ENCODE measurements at places on chromosomes 11 and 22.

DNA sequence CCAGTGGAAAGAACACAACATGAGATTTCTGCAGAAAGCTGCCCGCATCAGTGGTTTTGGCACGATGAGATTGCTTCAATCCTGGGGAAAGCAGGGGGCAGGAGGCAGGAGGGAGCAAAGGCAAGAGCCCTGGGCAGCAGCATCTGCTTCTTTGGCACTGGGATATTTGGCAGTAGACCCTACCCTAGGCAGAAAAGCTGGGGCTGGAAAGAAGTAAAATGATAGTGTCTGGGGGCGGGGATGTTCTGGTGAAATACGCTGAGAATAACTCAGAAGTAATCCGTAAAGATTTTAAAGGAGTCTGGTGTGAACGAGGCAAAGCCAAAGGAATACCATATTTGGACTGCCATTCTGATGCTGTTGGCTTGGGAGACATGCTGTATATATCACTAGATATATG is 62.0 kb downstream of the FAM76B start:
- DNase-seq, result no peak

GRCh38 chr11:74142624-74143023 is 28.2 kb downstream of the C2CD3 start:
- DNase-seq, result no peak

- DNase-seq, result no peak
Measured at GRCh38 chr11:36807871-36808270, 209.8 kb upstream of the RAG2 start.

- DNase-seq, result no peak
Measured at GRCh38 chr11:83292709-83293456, 6.7 kb upstream of the CCDC90B start.

DNA sequence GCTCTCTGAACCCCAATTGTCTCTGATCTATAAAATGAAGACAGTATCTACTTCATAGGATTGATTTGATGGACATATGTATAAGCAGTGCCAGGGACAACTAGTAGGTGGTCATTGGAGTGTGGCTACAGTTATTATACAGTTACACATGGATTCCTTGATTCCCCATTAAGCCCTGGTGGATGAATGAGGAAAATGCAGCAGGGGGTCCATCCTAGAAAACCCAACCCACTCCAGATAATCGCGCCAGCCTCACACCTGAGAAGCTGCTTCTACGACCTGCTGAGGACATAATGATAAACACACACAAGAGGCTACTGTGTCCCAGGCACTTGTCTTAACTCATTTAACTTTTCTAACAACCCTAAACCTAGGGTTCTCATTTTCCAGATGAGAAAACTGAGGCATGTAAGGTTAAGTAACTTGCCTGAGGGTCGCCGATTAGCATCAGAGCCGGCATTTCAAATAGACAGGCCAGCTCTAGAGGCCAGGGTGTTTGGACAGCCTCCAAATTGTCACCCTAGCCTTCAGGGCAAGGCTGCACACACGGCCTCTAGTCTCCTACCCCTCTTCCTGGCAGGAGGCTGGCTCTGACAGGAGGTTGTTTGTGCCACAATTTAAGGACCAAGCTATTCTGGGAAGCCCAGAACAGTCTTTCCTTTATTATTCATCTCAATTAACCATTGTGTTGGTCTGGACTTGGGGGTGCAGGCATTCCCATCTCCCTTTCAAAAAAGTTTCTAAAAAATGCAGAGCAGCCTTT is 3.8 kb upstream of the C11orf91 start:
- DNase-seq, result no peak

DNA sequence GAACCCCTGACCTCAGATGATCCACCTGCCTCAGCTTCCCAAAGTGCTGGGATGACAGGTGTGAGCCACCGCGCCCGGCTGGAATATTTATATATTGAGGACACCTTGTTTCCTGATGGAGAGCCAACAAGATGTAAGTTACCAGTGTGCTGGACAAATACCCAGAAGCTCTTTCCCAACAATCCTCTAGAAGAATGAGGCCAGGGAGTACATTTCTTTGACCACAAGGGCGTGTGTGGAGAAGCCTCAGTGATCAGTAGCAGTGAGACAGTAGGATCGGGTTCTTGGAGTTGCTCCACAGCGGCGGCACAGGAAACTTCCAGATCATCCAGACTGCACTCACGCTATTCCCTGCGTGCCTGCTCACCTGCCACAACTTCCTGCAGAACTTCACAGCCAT is 10.3 kb upstream of the POLA2 start:
- no peak for DNase-seq

DNA sequence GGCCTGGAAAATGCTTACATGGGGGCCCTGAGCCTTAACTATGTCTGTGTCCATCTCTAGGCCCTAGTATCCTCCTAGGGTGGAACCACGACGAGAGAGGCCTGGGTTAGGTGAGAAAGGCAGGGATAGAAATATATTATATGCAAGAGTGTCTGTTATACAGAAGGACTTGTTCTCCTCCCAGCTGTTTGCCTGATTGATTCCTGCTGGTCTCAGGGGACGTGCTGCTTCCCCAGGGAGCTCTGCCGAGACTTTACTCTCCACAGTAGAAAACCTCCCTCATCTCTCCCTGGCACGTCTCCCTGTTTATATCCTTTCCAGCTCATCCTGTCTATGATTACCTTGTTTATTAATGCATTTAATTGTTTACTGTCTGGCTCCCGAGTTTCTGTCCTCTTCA is 132.6 kb downstream of the MIAT start:
- no peak for DNase-seq

GRCh38 chr11:57380975-57381374 is at the start of gene PRG3:
TSS of gene PRG3 (minus strand) at chr11:57381150. CDS start at chr11:57380708, 442 bp downstream.
- DNase-seq, result no peak

DNA sequence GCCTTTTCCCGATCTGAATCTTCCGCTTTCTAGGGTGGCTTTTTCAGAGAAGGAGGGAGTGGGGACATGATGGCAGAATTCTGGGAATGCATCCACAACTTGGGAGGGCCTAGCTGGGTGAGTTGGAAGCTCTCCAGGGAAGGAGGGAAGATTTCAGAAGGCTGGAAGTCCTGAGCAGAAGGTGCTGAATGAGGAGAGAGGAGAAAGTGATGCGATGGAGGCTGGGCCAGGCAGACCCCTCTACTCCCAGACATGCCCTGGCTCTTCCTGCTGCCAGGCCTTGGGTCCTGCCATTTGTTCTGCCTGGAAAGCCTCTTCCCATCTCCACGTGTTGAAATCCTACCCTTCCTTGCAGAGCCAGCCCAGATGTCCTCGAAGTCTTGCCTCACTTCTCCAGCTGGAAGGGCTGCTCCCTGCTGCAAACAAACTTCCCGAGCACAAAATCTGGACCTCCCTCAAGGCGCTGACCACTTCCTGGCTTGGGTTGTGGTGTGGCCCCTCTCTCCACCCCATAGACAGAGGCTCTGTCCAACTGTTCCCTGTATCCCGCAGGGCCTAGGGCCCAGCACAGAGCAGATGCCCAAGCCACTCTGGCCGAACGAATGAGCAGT is 16.8 kb downstream of the LRRC32 start:
- no peak for DNase-seq

DNA sequence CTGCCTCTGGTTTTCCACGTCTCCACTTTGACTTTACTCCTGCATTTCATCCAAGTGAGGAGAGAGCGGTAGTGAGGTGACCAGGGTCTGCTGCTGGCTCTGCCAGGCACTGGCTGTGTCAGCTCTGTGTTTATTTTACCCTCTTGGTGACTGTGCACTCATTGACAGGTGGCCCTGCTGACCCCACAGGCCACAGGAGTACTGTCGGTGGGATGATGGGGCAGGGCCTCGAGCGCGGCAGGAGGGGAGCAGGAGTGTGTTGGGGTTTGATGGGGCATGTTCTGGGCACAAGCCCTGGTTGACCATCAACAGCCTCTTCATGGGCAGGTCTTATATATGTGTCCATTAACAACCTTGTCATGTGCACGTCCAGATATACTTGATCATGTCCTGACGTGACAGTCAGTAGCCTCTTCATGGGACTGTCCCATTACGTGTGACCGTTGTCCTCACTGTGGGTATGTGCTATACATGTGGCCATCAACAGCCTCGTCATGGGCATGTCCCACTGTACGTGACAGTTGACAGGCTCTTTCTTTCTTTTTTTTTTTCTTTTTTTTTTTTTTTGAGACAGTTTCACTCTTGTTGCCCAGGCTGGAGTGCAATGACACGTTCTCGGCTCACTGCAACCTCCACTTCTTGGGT is 31.4 kb upstream of the ACR start:
- DNase-seq, result no peak

DNA sequence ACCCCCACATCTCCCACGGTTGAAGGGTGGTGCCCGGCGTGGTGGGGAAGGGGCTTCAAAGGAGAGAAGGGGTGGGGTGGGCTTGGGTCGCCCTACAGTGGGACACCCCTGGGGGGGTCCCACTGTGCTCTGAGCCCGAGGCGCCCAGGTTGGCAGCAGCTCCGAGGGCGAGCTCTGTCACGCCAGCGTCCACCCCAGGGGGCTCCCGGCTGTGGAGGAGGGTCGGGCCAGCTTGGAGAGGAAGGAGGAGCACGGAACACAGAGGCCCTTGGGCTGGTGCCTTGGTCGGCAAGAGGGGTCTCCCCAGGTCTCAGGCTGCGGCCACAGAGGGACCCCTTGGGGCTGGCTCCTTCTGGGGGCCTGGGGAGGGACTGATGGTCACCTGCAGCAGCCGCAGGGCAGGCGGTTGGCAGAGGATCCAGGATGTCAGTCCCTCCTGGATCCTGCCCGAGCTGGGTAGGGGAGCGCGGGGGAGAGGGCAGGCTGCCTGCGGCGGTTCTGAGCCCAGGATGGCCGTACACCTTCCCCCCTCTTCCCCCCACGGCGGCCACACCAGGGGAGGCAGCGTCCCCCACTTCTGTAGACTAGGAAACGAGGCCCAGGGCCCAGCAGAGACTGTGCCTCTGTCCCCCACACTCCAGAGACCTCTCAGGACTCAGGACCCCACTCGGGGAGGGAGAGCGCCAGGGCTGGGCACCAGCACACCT is 788 bp downstream of the MUC6 start:
- no peak for DNase-seq

DNA sequence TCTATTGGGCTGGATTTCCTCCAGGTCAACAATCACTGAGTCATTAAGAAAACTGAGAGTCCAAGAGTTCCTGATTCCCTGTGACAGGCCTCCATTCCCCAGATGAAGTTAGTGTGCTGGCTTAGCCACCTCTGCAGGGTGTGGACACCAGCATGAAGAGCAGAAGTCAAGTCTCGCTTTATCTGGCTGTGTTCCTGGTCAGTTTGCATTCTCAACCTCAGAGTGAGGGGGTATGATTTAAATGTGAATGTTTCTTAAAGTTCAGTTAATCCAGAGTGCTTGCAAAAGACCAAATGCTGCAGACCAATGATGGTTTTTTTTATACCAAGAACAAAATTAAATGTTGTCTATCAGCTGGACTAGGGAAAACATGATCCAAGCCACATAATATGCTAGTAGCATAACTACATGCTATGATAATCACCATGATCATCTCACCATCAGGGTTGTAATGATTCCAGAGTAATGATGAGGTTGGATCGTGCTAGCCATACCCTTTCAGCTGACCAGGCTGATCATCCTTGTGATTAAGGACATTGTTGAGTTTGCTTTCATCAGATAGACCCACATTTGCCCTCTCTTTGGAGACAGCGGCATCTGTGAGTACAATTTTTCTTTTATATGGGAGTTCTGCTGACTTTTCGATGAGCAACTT is 145.8 kb upstream of the ARHGAP20 start:
- DNase-seq, result no peak

GRCh38 chr22:50114221-50115021 is 24.6 kb downstream of the MOV10L1 start:
- DNase-seq, result no peak

DNA sequence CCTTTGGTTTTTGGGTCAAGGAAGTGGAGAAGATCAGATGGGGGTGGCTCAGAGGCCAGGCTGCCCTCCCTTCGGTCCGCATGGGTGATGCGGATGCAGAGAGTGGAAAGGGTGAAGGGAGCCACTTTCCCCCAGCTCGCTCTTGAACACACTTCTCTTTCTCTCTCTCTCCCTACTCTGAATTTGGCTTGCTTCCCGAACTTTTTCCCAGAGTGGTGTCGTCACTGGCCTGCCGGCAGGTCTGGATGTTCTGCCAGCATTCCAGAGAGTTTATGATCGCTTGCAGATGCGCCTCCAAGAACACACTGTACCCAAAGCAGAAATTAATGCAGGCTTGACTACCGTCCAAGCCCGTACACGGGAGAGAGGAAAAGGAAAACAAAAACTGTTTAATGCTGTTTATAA is 103.2 kb downstream of the ZBTB16 start:
- DNase-seq, result no peak

DNA sequence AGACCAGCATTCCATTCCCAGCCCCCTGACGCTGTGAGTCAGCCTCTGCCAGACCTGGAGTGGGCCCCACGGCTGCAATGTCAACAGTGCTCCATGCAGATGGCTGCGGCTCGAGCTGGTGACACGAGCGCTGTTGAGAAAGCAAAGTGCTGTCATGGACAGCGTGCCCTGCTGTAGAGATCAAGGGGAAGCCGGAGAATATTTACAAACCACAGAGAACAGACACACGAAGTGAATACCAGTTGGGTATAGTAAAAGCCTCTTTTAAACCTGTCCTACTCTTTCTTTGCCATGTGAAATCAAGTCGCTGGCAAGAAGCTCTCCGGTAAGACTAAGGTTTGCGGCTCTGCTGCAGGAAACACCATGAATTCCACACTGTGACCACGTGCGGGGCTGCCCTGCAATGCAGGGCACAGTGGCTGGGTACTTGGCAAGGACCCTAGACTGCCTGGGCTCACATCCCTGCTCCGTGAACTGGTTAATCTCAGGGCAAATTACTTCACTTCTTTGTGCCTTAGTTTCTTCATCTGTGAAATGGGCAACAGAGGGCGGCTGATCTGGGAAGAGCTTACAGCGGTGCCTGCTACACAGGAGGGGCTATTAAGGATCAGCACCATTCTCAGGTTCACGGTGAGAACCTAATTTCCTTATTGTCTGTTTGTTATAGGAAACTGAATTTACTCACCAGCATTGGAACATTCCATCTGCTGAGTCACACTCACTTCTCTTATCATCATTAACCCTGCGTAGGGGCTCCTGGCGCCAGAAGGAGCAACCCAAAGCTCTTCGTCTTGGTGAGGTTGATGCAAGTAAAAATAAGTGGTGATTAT is 27.8 kb upstream of the ELFN2 start:
- DNase-seq, result no peak

- no peak for DNase-seq
Measured at GRCh38 chr11:132942611-132943356, 589.5 kb downstream of the OPCML start.

DNA sequence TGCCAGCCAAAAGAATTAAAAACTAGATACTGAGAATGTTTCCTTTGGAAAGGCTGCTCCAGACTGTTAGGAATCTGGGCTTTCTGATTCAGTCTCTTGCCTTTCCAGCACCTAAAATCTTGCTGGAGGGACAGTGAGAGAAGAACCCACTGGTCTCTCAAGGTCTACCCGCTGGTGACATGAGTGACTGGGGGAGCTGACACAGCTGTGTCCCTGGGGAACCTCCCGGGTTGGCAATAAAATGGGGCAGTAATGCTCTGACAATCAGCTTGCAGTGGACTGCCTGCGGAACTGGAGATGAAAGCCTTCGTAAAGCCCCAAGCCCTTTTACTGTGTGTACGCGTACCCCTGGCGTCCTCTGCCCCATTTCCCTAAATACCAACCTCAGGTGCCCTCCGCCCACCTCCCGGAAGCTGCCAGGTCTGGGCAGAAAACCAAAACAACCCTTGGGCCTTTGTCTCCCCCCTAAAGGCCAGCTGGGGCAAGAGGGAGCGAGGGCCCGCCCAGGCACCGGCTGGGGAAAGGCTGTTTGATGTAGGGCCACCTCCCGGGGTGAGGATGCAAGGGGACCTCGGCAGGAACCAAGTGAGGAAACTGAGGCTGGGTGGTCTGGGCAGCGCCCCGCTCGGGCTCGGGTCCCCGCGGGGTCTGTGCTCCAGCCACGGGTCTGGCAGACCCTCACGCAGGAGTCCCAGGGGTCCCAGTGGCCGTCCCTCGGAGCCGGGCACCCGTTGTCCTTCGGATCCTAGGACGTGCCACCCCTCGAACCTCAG is 741 bp downstream of the CARS1 start:
- no peak for DNase-seq
